Stimulated activated CD4-positive, alpha-beta T cell treated with anti-CD3 and anti-CD28 coated beads, Interleukin-15, amount 100 ng/mL, for 48 hours (primary cell): ENCODE measurements at places on chromosomes 1 and 21.

- peak; percentile 3 for DNase-seq
Measured at GRCh38 chr1:234186037-234186688, 187.1 kb upstream of the COA6 start.

DNA sequence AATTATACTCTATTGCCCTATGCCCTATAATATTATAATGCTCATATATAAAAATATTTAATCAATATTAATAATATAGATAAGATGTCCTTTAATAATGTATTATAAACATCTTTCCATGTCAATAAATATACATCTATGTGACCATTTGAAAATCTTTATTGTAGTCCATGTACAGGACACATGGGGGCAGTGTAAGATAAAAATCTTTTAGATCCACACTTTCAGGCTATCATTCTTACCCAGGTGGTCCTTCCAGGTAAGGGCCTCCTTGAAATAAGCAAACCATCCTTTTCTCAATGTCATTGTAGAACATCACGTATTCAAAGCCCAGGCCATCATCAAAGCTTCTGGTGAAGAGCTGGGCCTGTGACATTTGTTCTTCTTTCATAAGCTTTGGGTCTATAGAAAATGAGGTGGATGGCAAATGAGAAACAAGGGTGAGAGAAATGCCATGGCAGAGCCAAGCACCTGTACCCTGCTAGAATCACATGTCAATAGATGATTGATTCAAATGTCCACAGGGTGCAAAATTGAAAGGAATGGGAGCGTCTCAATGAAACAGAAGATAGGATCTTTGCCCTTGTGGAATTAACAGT lies 20.2 kb downstream of the THEM4 start:
- no peak for DNase-seq

GRCh38 chr1:42259059-42259738 lies 75.8 kb downstream of the FOXJ3 start:
- no peak for DNase-seq

- DNase-seq, result no peak
Measured at GRCh38 chr1:156626079-156626438, 6.8 kb downstream of the HAPLN2 start.

GRCh38 chr1:184616504-184616903 lies 138.2 kb downstream of the EDEM3 start:
- DNase-seq, result no peak

GRCh38 chr1:177170756-177171535 lies at the start of gene BRINP2:
Gene BRINP2, plus strand, starts transcription at chr1:177170958. Its CDS starts 58,919 bp downstream, at chr1:177229877.
- DNase-seq, result no peak

GRCh38 chr1:163570071-163570470 lies 248.3 kb downstream of the NUF2 start:
- DNase-seq, result no peak

GRCh38 chr1:162169031-162169790 lies 99.7 kb downstream of the NOS1AP start:
- no peak for DNase-seq

DNA sequence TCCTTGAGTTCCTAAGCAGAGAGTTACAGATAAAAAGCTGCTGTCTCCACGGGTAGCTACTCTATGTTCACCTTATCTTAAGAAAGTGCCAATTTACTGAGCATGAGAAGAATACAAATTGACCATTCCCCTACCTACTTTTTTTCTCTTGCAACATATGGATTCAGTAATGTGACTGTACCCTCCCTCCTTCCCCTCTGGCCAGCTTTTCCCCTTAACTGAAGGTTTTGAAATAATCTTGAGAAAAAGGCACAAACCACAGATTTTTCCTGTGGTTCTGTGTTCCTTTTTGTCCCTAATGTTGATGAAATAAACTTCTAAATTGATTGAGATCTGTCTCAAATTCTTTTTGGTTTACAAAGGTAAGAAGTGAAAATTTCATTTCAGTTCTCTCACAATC lies 2.6 kb upstream of the CD2 start:
- DNase-seq, result no peak

DNA sequence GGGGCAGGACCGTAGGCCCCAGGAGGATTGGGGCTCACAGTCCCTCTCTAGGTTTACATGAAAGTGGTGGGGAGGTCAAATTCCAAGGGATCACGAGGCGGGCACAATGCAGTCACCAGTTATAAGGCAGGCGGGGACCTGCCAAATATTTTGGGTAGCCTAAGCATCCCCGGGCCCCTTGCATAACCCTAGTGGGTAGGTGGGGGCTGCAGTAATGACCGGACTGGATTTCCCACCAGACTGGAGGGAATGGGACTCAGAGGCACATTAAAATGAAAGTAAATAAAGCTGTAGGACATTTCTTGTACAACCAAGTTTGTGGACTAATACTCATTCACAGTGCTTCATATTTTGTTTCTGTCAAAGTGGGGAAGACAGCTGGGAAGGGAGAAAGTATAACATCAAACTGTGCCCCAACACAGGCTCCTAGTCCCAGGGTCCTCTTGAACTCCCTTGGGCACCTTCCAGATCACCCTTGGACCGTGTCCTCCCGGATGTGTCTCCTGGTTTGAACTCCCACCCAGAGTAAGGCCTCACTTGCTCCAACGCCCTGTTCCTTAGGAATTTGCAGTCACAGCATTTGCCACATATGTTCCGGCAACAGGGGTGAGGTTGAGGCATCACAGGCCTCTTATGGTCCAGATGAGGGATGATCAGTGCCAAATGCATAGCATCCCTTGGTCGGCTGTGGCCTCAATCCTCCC lies 28.4 kb upstream of the KIAA0040 start:
- no peak for DNase-seq

GRCh38 chr1:58870298-58870676 lies 86.4 kb upstream of the JUN start:
- no peak for DNase-seq

DNA sequence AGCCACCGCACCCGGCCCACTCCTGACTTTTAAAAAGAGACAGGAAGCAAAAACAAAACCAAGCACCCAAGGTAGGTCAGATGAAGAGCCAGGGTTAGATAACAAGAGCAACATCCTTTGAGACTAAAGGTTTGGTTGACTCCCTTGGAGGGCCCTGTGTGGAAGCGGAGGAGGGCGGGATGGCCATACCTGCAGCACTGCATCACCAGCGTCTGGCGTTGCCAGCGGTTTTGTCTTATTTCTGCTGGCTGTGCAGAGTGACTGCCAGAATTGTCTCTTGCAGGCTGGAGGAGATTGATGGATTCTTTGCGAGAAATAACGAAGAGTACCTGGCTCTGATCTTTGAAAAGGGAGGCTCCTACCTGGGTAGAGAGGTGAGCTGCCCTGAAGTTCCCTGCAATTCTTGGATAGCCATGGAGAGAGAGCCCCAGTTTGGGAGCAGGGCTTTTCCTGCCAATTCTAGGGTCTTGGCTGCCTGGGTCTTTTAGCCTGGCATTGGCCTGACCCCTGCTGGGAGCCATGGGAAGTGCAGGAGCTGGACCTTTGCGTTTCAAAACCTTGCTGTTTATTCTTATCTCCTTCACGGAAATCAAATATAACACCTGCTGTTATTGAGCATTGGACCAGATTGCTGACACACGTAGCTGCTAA lies 24.0 kb downstream of the QSOX1 start:
- peak; percentile 40 for DNase-seq

DNA sequence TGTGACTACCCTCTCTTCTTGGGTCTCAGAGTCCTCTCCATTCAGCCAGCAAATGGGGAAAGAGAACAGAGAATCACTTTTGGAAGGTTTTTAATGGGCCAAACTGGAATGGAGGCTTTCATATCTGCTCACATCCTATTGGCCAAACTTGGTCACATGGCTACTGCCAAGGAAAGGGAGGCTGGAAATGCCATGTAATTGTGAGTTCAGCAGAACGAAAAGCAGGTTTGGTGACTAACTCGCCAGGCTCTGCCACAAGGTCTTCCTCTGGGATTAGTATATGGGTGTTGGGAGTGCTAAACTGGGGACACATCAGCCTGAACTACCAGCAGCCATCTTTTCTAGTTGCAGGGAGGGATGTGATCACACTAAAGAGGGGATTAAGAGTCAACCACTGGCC lies 19.2 kb downstream of the RD3 start:
- DNase-seq, result no peak

- no peak for DNase-seq
Measured at GRCh38 chr1:20322081-20322824, 31.6 kb downstream of the VWA5B1 start.

GRCh38 chr1:178126261-178126660 lies 32.4 kb downstream of the RASAL2 start:
- DNase-seq, result no peak

GRCh38 chr1:31570906-31571305 lies 5.4 kb upstream of the TINAGL1 start:
- no peak for DNase-seq

- DNase-seq, result no peak
Measured at GRCh38 chr1:59720326-59721115, 94.2 kb upstream of the HOOK1 start.

DNA sequence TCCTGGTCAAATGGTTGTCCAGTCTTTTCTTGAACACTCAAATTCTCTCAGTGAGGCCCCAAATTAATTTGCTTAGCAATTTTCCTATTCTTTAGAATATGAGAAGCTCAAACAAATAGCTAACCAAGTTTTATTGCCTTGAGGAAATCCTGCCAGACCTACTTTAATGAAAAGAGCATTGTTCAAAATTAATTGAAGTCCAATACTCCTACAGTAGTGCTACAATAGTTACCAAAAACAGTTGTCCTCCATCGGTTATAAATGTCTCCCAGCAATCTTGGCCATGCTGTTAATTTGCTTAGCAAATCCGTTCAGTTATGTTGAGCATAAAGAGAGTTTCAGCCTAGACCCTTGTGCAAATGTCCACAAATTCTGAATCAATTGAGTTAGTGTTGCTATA lies 112.9 kb downstream of the MAB21L3 start:
- DNase-seq, result no peak

GRCh38 chr1:173093691-173094445 lies 43.1 kb upstream of the TNFSF18 start:
- no peak for DNase-seq

DNA sequence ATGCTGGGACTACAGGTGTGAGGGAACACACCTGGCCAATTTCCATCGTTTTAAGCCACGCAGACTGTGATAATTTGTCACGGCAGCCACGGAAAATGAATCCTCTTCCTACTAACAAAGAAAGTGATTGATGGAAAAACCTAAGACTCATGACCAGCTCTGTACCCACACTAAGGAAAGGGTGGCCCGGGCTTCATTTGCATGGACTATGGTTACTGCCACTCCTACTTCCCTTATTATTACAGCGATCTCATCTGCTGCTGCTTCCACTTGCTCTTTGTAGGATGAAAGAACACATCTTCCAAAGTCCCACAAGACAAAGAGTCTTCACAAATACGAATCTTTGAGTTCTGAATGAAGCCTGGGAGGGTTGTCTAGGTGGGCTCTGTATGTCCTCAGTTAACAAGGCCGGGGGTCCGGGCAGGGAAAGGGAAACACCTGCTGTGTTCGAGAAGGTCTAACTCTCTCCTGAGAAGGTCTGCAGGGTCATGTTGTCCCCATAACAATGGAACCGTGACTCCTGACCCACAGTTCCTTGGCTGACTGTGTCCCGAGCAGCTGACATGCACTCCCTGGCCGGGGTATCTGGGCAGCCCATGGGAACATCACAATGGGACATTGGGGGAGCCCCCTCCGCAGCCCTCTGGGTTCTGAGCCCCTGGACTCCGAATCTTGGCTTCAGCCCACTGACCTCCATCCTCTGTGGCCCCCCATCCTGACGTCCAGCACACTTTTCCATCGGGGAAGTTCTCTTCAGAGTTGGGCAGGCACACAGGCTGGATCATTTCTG lies 13.3 kb upstream of the TFF1 start:
- DNase-seq, result no peak

GRCh38 chr1:162951553-162952315 lies 90.8 kb upstream of the CCDC190 start:
- no peak for DNase-seq

GRCh38 chr1:206909161-206909882 lies 12.1 kb downstream of the IL24 start:
- no peak for DNase-seq

DNA sequence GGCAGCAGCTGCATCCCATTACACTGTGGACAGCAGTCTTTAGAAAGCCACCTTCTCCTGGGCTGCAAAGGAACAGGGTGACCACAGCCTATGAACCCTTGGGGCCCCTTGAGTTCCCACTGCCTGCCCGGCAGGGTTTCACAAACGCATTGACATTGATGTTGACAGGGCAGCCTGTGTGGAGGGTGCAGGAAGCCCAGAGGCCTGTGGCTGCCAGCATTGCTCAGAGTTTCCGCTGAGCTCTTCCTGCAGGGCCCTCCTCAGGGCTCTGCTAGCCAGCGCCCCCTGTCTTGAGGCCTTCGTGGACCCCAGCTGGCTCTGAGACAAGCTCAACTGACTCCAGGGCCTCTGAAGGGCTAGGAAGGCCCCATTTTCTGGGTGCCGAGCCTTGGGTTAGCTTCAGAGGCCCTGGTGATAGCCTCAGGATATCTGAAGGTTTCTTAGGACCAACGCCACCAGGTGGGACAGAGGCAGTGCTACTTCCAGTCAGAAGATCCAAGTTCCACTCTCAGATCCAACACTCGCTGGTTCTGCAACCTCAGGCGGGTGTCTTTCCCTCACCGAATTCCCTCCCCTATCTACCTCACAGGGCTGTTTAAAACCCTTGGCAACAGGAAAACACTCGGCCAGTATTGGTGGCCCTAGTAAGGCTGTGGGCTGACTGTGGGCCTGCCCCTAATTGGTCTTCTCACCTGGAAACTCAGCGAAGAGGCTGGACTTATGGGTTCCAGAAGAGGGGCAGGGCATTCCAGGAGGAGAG lies 27.2 kb upstream of the EPS8L3 start:
- peak; percentile 79 for DNase-seq

DNA sequence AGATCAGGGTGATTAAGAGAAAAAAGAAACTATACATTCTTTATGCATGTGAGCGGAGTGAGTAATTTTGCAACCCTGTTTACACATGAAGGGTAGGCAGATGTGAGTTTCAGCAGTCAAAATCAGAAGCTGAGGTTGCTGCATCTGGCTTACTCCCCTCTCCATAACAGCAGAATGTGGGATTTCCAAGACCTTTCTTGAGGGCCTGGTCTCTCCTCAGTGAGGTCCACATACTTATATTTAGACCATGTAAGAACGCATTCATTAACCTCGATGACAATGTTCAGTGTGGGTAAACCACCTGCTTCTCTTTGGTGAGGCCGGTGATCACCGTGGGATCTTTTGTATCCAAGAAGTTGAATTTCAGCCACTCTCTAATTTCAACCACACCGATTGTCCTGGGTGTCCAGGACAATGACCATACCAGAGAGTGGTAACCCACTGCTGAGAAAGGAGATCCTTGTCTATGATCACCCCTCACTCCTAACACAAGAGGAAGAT lies 18.7 kb upstream of the RAP1A start:
- DNase-seq, result peak; percentile 24

- DNase-seq, result no peak
Measured at GRCh38 chr1:222071387-222071786, 329.5 kb upstream of the DUSP10 start.

GRCh38 chr1:183103147-183103546 lies 79.9 kb downstream of the LAMC1 start:
- DNase-seq, result no peak

DNA sequence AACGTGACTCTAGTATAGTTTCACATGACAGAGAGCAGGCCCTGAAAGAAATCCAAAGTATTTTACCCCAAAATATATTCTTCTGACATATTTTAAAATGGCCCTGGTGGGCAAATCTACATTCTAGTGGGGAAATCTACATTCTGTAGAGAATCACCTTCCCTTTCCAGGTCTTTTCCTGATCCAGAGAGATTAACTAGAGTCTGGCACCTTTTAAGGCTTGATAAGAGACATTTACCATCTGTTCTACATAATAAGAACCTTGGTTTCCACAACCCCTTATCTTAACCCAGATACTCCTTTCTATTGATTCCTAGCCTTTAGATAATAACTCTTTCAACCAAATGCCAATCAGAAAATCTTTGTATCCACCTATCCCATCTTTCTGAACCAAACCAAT lies 17.0 kb upstream of the L1TD1 start:
- DNase-seq, result no peak
